ENCODE measurements at places on chromosomes 7 and 10.
A peak's percentile ranks its signal among the peaks of the same experiment; 100 is the strongest.

DNA sequence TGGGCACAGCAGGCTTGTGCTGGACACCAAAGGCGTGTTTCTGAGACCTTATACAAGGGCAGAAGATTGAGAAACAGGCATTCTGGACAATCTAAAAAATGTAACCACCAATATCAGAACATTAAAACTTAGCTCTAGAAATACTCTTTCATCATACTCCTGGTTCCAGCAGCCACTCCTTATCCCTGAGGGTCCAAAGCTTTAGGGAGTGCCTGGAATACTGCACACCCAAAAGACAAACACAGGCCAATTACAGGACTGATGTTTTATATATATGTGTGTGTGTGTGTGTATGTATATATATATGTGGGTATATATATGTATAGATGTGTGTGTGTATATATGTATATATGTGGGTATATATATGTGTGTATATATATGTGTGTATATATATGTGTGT is 39.6 kb downstream of the FAM171A1 start:
- DNase-seq: no peak

DNA sequence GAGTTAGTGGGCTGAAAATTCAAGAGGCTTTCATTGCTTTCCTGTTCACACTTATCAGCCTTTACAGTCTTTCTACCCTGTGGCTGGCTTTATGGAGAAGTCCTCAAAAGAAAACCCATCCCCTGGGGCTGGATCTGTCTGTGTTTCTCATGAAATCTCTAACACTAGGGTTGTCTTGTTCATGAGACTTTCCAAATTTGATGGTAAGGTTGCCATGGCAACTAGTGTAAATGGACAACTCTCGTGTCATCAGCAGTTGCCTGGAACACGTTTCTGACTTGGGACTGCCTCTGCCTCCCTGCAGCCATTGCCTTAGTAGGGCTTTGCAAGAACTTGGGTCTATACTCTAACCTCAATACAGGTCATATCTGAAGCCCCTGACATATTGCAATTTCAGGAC is 35.8 kb upstream of the PLPP4 start:
- peak; percentile 14 for DNase-seq

- DNase-seq: peak; percentile 66
Measured at GRCh38 chr10:47423476-47423875, 39.4 kb upstream of the ZNF488 start.

GRCh38 chr10:79273604-79274003 is 73.7 kb upstream of the PPIF start:
- no peak for DNase-seq

GRCh38 chr7:131482800-131483199 is 73.6 kb downstream of the PODXL start:
- no peak for DNase-seq

DNA sequence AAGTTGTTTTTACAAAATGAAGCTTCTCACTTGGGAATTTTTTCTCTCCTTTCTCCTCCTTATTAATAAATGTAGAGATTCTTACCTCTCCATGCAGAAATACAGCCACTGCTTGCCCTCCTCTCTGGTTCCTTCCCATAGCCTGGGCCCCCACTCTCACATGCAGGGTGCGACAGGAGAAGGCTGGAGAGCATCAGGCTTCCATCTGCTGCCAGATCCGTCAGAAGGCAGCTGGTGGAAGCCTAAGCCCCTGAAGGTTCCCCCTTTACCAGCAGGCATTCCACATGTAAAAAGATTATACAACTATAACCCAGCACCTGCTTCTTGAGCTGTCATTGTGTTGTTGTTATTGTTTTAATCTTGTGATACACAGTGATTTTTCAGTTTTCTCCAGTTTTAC is 314.2 kb downstream of the LHFPL3 start:
- DNase-seq: no peak
